ENCODE measurements at places on chromosomes 12 and 14.
A peak's percentile ranks its signal among the peaks of the same experiment; 100 is the strongest.

DNA sequence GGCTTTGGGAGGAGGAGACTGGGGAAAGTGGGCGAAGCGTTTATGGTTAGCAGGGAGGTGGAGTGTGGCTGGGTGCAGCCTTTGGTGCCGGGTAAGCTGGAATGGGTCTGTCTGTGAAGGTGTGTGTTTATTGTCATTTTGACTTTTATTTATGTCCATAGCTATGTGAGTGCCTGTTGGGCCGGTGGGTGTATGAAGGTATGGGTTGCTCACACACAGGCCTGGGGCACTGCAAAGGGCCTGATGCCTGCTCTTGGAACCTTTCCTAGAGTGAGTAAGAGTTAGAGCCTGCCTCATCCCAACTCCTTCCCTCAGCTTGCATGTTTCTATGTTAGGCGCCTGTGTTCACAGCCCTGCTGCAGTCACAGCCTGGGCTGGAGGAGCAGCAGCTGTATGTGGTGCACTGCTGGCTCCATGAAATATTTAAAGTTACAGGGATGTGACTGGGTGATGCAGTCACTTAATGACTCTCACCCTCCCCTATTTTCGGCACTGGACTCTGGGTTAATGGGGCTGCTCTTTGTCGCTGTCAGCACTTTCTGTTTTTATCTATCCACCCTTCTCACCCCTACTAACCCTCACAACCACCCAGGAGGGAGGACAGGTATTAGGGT is 2.6 kb upstream of the PPP1R1A start:
- DNase-seq: no peak

- DNase-seq: peak; percentile 83
These were observed at the start of gene PGAM5 for GRCh38 chr12:132710405-132711079. Gene PGAM5 (plus strand): TSS chr12:132710842. CDS start chr12:132710877, 35 bp downstream.

- DNase-seq: no peak
These were observed 323.7 kb downstream of the CCDC91 start for GRCh38 chr12:28513983-28514382.

DNA sequence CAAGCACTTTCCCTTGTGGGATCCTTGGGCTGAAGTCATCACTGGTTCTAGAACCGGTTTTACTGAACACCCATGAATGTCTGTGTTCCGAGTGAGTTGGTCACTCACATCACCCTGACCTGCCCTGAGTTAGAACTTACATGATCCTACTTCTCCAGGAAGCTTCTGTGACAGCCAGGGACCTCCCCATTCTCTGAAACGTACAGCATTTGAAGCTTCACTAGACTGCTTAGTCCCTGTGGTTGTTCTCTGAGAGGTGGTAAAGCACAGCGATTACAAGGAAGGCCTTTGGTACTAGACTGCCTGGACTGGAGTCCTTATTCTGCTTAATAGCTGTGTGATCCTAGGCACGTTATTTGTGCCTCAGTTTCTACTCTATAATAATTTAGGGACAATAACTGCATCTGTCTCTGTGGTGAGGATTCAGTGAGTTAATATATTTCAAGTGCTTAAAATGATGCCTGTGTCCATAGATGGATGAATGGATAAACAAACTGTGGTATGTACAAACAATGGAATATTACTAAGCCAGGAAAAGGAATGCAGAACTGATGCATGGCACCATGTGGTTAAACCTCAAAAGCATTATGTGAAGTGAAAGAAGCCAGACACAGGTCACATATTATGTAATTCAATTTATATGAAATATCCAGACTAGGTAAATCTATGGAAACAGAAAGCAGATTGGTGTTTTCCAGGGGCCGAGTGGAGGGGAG is 54.7 kb upstream of the DDX11 start:
- DNase-seq: no peak

- no peak for DNase-seq
These were observed 75.2 kb downstream of the TMEM121 start for GRCh38 chr14:105601360-105602242.

DNA sequence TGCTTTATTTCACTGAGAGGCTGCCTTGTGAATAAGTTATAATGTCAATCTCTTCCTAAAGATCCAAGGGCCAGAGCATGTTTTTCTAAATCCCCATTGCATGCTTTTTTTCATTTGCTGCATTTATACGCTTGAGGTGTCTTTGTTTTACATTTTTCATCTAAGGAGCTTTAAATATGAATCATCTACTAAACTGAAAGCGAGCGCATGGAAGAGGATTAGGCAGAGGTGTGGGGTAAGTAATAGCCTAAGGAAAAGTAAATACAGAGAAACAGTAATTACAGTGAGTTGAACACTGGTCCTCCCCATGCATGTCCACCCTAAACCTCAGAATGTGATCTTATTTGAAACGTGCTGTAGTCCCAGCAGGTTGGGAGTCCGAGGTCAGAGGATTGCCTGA is 76.4 kb upstream of the METAP2 start:
- no peak for DNase-seq

DNA sequence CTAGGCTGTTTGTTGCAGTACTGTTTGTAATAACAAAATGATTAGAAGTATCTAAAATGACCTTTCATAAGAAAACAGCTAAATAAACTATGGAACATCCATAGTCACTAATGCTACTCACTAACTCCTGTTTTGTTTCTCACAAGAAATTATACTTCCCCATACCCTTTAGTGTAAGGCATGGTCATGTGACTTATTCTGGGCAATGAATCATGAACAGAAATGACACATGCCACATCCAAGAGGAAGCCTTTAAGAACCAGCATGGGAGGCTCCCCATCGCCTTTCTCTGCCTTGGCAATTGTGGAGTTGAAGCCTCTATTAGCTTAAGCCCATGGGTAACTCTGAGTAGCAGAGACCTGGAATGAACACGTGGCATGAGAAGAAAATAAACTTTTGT is 49.3 kb downstream of the KSR2 start:
- no peak for DNase-seq

DNA sequence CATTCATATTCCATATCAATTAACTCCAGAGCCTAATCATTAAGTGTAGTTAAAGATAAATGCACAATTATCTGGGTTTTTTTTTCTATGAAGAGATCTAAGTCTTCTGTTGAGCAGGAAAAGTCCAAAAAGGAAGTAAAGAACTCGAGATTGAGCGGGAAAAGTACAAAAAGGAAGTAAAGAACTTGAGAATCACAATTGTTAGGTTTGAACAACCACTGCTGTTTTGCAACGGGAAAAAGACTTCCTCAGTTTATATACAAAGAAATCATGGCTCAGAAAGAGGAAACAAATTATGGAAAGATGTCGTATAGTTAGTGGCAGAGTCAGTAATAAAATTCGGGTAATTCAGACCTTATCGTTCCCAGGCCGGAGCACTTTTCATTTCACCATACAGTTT is 63.3 kb downstream of the PPP1R12A start:
- no peak for DNase-seq

DNA sequence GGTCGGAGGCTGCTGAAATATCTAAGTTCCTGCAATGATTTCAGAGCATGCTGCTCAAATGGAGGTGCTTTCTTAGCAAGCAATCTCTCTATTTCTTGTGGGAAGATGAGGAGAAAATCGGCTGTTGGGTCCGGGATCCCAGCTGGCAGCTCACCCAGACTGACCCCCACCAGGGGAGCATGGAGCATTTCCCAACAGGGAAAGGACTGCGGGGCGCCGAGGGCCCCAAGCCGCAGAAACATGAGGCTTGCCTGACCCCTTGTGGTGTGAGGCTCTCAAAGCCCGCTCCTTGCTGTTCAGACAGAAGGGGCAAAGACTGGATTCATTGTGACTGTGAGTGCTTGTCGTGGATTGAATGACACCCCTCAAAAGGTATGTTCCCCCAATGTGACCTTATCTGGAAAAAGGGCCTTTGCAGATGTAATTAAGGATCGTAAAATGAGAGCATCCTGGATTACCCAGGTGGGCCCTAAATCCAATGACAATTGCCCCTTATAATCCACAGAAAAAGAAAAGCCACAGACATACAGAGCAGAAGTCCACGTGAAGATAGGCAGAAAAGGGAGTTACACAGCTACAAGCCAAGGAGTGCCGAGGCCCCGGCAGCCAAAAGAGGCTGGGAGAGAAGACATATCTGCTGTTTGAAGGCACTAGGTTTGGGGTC is 116.3 kb upstream of the VASH1 start:
- DNase-seq: no peak
